ENCODE measurements at places on chromosomes 12 and 14.

DNA sequence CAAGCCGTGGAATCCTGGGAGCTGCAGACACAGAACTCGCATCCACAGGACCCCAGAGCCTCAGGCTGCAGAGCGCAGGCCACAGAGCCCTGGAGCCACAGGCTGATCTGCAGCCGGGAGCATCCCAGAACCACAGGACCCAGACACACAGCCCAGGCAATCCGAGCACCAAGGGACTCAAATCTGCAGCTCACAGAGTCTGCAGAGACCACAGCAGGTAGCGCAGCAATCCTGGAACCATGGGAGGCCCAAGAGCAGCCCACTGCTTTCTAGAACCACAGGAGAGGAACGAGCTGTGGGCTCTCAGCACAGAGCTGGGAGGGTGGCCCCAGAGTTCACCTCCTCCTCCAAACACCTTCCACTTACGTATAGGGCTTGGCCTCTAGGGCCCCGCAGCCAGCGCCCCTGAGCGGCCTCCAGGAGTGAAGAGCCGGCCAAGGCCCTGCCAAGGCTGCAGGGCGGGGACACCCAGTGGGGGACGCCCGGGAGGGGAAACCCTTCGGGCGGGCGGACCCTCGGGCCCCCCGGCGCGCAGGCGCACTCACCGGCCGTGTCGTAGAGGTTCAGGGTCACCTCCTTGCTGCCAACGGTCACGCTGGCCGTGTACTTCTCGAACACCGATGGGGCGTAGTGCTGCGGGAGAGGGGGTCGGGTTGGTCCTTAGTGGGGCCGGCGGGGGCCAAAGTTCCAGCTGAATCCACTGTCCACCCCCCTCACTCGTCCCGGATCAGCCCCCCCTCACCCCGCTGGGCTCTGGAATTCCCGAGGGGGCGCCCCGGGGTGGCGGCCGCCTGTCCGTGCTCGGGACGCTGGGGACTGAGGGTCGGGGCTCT lies 665 bp downstream of the RHOF start:
- peak; percentile 70 for DNase-seq

DNA sequence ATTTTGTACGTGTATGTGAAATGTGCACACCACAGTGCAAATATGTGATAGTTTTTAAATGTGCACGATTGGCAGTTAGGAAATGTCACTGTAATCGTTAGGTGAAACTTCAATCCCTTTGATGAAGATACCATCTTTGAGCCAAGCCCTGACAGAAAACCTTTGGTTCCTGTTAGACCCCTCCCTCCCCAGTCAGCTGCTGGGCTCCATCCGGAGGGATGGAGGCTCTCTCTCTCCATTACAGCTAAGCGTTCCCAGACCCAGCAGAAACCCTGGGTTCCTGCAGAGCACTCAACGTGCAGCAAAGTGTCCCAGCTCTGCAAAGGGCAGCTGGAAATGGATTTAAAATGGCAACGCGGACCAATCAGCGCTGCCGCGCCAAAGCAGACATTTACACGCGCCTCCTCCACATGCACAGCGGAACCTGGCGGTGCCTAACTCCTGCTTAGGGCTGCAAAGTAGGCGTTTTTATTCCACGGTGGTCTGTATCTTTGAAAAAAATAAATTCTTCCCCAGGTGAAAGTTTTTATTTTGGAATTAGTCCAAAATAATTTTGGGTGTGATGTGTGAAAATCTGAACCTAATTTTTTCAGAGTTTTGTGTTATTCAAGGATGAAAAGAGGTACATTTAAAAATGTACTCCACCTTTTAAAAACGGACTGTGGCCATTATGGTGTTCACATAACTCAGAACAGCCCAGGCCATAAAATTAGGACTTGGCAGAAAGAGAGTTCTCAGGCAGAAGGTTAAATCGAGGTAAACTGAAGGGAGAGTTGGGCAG lies 1.4 kb upstream of the HMGA2 start:
- DNase-seq: no peak

DNA sequence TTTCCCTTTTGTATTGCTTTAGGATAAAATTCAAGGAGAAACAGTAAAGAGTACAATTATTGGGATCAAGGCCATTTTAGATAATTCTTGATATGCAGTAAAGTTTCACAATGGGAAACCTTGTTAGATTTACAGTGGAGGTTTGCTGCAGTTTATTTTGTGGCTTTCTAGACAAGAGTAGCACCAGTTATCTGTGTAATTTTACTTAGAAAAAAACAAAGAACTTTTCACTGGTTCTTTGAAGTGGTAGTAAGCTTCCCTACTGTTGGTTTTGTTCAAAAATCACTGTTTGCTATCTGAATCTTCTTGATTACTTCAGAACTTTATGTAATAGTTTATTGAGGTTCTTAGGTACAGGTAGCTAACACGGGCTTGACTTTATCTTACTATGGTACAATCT lies 42.0 kb downstream of the ADIPOR2 start:
- no peak for DNase-seq

DNA sequence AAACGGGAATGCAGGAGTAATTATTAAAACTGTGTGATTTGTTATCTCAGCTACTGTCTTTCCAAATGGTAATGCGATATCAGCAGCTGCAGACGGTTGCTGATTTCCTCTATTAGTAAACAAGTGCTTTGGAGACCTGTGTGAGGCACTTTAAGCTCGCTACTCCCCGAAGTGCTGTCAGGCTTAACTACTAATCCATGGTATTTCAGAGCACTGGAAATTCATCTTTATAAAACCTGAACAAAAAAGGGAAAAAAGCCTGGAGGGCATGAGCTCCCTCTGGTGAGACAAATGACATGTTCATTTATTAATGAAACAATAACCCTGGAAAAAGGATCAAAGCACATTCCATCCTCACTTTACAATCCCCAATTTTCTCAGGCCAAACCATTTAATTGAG lies 143.6 kb upstream of the OTX2 start:
- no peak for DNase-seq

All from germinal center (tissue), 1 donor.